ENCODE measurements at places on chromosomes 3 and 15.
A peak's percentile ranks its signal among the peaks of the same experiment; 100 is the strongest.

GRCh38 chr3:10442151-10442795 is 63.1 kb downstream of the ATP2B2 start:
- no peak for ATAC-seq

DNA sequence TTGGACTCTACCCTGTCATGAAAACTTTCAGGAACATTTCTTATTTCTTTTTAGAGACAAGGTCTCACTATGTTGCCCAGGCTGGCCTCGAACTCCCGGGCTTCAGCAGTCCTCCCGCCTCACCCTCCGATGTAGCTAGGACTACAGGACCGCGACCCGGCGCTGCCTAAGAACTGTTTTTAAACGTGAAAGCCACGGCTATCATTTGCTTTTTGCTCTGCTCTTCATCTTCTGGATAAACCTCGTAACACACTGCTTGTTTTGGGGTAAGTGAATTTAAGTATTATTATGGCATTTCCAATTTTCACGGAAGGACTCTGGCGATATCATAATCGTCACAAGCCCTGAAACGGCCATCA is 14.3 kb upstream of the CCNL1 start:
- peak; percentile 0 for ATAC-seq

DNA sequence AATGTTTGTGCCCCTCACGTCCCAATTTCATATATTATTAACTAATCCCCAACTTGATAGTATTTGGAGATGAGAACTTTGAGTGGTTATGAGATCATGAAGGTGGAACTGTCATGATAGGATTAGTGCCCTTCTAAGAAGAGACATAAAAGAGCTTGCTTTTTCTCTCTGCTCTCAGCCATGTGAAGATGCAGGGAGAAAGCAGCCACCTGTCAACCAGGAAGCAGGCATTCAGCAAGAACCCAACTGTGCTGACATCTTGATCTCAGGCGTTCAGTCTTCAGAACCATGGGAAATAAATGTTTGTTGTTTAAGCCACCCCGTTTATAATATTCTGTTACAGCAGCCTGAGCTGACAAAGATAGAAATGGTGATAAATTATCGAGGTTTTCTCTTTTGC is 278.7 kb upstream of the KCNMB2 start:
- no peak for ATAC-seq

DNA sequence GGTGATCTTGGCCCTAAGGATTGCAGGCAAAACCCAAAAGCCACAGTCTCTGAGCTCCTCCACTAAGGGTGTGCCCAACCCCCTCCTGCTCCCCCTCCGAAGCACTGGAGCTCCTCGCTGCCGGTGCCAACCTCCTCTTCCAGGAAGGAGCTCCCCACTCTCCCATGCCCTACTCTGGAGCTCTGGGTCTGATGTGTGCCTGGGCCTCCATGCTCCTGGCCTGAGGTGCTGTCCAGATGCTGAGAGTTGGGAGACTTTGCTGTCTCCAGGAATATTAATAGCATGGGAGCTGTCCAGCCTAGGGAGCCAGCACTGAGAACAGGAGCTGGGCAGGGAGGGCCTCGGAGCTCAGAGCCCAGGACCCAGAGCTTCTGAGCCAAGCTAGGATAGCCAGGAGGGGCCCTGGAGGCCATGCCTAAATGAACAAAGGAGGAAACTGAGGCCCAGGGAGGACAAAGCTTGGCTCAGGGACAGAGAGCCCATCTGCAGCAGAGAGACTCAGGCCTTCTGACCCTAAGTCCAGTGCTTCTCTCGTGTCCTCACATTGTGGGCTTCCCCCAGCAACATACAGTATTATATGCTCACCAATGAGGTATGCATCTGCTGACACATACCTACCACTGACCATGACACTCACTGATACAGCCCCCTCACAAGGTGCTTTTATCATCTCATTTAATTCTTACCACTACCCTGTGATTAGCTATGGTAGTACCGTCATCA is 36.9 kb upstream of the HERC1 start:
- ATAC-seq, result no peak

DNA sequence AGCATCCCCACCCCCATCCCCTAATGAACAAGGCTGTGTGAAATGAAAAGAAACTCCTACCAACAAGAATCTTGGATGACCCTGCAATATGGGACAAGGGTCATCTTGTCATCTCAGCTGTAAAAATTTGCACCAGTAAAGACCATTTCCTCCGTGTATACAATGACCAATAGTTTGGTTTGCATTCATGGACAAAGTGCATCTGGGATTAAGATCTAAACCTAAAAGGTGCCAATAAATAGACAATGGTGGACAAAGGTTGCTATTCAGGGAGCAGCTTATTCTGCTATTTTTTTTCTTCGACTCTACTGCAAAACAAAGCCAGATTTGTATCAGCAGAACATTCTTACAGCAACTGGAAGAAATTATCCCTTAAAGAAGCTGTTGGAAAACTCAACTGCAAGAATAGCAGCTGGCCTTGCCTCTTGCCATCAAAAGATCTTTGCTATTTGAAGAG is 8.0 kb downstream of the MGLL start:
- ATAC-seq, result no peak

DNA sequence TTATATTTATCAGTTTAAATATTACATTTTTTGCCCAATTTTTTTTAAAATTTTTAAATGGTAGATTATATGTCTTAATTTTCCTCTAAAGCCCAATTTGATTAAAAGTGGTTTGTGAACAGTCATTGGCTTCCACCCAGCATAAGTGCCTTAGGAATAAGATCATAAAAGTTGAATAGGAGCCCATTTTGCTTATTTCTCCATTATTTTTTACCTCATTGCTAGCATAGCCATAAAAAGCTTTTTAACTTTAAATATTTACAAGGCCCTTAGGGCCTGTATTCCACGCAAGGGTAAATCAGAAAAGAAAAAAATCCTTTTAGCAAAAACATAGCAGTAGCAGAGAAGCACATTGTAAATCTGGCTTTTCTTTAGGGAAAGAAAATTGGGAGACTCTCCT is 9.0 kb downstream of the TTC14 start:
- no peak for ATAC-seq

DNA sequence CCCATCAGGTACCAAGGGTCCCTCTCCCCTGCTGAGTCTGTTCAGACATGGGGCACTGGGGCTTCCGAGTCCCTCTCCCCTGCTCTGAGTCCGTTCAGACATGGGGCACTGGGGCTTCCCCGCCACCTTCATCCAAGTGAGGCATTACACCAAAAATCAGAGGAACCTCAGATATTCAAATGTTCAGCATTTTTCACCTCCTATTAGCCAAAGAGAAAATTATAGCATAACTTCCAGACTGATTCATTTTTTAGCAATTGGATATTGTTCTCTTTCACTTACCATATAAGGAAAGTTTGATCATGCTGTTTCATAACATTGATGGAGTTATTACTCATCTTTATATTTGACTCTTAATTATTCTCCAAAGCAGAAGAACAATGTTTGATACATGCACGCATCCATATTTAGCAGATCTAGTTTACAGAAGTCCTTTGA is 213.9 kb downstream of the MTHFS start:
- no peak for ATAC-seq

DNA sequence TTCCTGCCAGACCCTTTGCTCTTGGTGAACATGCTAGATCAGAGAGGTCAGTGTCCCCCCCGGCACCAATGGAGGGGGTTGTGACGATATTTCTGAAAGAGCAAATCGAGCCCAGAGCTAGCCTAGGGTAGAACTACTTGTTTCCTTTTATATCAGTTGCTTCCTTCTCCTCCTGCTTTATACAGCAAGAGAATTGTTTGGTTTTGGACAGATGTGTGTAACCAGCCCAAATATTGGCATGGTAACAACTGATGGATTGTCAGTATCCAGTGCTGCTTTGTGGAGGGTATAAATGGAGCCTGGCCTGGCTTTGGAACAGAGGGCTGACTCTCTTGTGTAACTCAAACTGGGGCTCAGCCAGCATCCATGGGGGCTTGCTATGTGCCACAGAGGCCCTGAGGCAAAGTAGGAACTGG is 27.2 kb downstream of the SNX1 start:
- no peak for ATAC-seq

DNA sequence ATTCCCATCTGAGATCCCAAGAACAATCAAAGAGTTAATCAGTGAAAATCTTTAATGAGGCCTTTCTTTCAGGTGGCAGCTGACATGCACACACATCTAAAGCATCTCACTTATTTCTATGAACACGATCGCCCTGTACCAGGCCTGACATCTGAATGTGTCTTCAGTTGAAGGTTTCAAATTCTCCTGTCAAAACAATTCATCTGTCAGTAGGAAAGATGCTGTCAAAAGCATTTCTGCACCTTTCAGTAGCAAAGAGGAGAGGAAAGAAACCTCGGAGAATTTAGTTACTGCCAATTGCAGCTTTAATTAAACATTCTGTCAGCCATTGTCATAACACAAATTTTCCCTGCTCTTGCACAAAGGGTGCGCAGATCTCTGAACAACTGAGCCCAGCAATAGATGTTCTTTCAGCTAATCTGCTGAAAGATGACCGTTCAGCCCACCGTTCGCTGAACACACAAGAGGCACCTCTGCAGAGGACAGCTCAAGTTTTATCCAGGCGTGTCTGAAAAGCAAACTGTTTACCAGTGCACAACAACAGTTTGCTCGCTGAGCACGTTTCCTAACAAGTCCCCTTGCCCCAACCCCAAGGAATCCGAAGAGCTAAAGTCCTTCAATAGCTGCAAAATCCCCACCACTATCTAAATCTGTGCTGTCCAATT is 34.1 kb downstream of the LRIG1 start:
- ATAC-seq, result no peak

- no peak for ATAC-seq
These were observed 45.6 kb upstream of the WWTR1 start for GRCh38 chr3:149703466-149703865.

DNA sequence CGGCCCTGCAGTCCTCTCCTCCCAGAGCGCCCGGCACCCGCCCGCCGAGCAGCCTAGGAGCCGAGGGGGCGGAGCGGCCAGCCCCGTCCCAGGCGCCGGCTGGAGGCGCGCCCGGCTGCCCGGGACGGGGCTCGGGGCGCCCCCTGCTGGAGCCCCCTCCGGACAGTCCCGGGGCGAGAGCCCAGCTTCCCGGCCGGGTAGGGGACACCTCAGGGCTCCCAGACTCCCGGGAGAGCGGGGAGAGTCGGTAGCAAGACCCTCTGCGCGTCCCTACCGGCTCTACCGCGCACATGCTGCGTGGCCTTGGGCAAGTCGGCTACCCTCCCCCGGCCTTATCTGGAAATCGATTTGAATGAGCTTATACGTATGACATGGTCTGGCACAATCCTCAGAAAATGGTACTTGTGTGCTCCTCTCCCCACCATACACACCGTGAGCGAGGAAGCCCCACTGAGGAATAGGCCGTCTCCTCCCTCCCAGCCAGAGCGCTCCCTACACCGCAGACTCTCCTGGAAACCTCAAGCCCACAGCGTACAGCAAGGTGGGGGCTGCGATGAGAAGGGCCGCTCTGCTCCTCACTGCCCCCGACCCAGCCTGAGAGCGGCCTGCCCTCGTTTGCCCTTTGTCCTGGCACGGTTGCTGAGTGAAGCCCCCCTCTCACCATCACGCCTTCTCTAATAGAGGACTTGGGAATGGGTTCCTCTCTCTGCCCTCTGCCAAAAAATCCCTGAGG is at the start of gene DAPK2:
DAPK2 (minus strand) TSS at position 65 of the 733 bp plus-strand sequence. CDS start 6,224 bp downstream, outside the sequence.
- peak; percentile 85 for ATAC-seq

DNA sequence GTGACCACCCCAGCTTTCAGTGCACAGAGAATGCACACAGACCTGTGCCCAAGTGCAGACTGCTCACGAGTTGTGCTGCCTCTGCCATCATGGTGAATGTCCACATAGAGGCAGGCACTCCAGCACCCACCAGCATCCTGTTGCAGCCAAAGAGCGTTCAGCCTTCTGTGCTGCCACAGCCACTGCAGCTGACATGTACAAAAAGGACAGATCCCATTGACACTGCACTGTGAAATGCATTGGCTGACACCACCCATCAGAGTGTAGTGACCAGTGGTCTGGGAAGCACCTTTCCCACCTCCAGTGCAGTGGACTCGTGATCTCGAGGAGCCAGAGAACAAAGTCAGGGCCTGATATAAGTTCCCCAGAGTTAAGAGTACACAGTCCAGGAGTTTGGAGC is 260.3 kb downstream of the RAP2B start:
- no peak for ATAC-seq

DNA sequence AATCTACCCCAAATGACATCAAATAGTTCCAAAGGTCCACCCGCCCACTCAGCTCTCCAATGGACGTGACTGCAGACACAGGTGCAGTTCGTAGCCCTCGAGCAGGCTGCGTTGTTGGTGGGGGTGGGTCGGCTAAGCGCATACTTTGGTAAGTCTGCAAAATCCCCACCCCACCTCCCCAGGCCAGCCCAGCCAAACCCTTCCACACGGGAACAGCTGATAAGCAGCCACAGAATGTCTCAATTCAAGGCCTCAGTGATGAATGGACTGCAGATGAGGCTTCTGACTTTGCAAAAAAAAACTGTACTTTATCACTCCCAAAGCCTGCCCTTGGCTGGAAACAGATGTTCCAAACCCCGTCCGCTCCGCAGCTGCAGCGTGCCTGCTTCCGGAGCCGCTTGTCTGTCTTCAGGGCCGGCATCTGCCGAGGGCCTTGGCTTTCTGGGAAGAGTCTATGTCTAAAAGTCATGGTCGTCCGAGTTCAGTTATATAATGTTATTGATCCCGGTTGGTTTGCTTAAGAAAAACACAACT is 38.2 kb downstream of the PCSK6 start:
- no peak for ATAC-seq

DNA sequence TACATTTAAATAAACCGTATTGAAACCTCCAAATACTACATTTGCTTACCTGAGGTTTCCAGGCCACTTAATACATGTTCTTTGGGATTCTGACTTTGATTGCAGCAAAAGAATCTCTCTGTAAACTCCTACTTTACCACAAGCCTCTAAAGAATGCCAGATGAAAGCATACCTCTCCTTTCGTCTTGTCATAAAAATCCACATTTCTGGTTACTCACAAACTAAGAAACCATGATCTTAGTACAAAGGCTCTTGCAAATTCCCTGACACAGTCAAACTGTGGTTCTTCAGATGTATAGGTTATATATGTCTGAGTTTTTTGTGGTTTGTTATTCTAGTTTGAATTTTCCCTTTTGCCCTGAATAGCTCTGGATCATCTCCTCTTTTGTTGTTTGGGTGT is 188.4 kb downstream of the RAP2B start:
- no peak for ATAC-seq

GRCh38 chr3:129461022-129461421 is 21.0 kb downstream of the IFT122 start:
- ATAC-seq, result no peak

- no peak for ATAC-seq
These were observed 60.9 kb downstream of the SCN10A start for GRCh38 chr3:38755130-38755529.

GRCh38 chr3:56536735-56537134 is 20.2 kb upstream of the CCDC66 start:
- no peak for ATAC-seq
